BJ (cell line): ENCODE measurements at places on chromosomes 12 and 14.

DNA sequence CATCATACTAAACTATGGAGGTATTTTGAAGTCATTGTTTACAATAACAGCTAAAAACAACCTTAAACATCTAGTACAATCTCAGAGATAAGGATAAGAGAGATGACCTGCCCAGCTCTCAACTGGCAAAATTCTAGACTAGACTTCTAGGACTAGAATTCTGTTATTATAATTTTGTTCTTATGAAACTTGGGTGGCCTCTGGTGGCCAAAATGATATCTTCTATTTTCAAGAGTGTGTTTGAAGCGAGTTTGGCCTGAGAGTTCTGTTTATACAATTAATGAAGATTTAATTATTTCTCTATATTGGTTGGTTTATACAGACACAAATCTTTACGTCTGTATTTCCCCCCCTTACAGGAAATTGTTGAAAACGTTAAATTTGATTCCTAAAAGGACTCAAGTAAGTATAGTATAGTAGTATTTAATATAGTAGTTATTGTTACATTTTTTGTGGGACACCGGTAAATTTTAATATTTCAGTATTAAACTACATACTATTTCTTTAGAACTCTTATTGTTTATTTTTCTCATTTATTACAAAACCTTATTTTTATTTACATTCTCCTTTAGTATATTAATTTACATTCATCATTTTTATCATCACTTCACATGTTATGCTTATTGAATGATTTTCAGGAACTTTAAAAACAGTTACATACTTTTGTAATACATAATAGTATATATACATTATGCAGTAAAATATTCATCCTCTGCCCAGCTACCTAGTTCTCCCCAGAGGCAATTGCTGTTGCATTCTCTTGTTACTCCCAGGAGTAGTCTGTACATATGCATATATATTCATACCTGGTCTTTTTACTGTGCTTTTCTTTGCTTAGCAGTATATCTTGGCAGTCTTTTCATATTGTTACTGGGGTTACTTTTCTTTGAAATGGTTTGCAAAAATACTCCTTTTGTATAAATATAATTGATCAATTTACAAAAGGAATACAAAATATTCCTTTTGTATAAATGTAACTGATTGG is 6.6 kb downstream of the PPHLN1 start:
- no peak for DNase-seq

GRCh38 chr12:57213058-57213715 is 3.4 kb upstream of the NXPH4 start:
- DNase-seq, result peak; percentile 42

DNA sequence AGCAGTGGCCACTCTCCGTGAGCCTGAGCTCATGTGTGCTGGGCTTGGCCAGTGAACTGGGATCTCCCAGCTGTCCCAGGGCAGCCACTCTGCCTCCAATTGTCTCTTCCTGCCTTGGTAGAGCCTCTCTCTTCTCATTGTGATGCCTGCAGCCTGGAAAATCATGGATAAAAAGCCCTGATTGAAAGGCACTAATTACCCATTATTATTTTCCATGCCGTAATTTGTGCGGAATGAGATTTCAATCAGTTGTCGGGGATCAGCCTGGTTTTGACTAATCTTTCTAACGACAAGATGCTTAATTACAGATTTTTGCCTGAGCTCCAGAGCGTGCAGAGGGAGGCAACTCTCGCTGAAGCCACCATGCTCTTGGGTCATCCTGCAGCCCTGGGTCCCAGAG is 52.7 kb downstream of the ESRRB start:
- DNase-seq, result no peak

DNA sequence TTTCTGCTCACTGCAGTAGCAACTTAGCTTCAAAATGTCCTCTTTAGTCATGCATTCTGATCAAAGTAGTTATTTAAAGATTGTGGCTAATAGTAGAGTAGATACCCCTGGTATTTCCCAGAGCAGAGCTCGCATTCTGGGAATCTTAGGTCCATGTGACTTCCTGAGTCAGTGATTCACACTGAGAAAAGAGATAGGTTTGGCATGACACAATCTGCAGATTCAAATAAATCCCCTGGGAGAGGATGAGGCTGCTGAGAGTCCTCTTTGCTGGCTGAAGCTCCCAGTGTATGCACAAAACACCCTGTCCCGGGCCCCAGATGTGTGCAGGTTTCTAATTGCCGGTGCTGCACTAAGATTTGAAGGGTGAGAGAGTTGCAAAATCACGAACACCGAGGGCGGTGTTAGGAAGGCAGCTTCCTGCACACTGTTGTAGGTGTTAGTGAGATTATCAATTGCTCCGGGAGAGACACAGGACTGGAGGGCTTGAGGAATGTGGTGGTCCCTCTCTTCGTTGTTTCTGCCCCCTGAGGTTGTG is 233.2 kb downstream of the NRXN3 start:
- no peak for DNase-seq

- DNase-seq, result no peak
These were observed 46.0 kb downstream of the SPIC start for GRCh38 chr12:101521136-101521535.

DNA sequence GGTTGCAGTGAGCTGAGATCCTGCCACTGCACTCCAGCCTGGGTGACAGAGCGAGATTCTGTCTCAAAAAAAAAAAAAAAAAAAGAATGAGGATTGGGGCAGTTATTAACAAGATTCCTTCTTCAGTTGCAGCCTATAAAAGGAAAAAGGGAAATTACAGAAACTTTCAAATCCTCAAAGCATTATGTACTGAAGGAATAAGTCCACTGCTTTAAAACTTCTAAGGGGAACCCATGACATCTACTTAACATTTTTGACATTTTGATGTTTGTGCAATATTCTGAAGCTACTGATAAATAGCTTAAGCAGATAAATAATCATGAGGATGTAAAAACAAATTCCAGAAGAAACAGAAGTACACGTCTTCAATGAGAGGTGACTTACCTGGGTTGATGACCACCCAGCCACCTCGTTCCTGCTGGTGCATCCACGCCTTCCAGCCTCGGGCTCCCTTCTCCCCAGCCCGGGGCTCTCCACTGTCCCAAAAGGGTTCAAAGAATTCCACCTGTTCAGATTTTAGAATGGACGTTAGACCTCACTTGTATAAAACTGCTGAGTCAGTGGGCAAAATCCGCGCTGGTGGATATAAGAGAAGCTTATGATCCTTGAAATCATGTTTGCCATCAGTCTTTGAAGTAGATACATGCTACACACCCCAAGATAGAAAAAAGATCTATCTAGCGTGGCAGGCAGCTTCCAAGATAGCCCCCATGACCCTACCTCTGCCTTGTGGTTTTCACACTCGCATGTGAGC is 33.7 kb downstream of the NRDE2 start:
- no peak for DNase-seq

- no peak for DNase-seq
These were observed 4.7 kb upstream of the SLC48A1 start for GRCh38 chr12:47768323-47768811.

DNA sequence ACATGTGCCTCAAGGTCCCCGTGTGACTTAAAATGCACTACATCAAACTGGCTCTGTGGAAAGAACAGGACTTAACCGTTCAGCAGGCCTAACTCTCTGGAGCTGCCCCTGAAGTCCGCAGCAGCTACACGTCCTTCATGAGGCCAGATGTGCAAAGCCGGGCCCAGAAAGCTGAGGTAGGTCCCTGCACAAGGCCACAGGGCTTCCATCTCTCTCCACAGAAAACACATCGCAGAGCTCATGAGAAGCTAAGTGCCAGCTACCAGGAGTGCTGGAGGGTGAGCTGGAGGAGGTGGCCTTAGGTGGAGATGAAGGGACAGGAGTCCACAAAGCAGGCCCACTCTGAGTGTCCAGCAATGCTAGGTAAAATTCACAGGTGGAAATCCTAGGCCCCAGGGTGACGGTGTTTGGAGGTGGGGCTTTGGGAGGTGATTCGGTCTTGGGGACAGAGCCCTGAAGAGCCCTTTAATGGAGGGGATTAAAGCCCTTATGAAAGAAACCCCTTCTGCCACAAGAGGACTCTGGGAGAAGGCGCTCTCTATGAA is 52.4 kb downstream of the VCPKMT start:
- no peak for DNase-seq

DNA sequence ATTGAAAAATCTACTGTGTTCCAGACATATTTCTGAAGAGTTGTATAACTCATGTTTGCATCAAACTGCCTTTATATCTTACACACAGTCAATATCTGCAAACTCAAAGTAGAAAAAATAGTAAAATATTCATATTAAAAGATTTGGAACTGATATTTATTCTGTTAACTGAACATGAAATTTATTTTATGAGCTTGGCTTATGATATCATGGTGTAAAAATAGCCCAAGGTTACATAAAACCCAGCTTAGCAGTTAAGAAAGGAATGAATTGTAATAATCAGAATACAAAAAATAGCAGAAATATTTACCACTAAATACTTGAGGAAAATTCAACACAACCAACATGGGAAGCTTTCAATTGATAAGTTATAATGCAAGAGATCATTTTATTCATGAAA is 367.9 kb downstream of the FLRT2 start:
- DNase-seq, result no peak

GRCh38 chr12:19964549-19964948 is 403.8 kb upstream of the PDE3A start:
- DNase-seq, result no peak

DNA sequence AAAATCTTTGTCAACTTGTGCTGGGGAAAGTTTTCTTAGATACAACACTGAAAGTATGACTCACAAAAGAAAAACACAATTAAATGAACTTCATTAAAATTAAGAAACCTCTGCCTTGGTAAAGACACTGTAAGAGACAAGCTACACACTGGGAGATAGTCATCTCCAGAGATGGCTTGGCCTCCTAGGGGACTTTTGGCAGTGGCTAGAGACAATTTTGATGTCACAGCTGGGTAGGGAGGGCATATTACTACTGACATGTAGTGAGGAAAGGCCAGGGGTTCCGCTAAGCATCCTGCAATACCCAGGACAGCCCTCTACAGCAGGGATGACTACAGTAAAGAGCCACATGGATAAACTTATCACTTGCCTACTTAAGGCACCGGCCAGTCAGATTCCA is 8.7 kb upstream of the RNASE4 start:
- no peak for DNase-seq
